Stimulated activated CD8-positive, alpha-beta memory T cell treated with anti-CD3 and anti-CD28 coated beads, Interleukin-2, amount 100 ng/mL, for 48 hours (primary cell): ENCODE measurements at places on chromosomes 16 and 17.

DNA sequence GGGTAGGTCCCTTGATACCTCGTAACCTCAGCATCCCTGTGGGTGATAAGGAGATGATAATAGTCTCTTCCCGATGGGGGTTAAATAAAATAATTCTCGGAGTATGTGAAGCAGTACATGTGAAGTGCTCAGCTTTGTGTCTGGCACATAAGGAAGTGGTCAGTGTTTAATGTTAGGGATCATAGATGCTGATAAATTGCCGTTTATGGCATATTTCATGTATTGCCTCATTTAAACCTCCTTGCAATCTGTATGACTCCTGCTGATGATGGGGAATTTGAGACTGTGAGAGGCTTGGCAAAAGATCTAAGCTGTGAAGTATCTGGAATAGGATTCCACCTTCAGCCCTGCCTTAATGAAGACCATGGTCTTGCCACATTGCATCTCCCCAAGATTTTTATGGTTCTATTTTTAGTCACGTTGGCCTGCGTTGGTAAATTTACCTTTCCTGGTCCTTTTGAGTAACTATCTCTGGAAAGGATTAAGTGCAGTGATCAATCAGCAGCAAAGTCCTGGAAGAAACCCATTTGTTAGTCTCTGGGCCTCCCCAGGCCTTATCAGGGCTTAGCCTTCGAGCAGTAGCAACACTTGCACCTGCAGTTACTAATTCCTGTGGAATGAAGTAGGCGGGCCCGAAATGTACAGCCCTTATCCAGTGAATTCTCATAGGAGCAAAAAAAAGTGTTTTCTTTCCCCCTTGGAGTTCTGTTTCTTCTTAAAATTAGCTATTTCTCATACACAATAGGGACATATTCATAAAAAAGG, 144.9 kb downstream of the WWOX start:
- no peak for DNase-seq

DNA sequence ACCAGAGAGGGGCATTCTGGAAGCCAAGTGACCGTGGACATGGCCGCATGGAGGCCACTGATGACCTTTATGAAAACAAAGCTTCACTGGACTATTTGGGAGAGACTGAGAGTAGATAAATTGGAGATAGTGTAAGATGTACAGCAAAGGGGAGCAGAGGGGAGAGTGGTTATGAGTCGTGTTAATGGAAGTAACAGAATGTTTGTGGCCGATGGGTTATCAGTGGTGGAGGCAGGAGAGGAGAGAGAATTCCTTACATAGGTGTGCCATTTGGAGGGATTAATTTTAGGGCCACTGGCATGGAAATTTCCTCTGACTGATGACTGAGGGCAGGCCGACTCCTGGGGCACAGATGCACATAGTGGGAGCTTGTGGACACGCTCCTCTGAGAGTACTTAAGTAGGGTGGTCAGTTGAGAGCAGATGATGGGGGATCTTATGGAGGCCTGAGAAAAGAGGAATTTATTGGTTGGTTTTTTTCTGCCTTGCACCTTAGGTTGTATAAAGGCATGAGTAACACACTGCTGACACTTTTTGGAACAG, 19.2 kb downstream of the PRPSAP2 start:
- no peak for DNase-seq

GRCh38 chr17:72724267-72724666, 368.2 kb downstream of the SLC39A11 start:
- DNase-seq = no peak

GRCh38 chr17:77167472-77168306, 26.9 kb downstream of the SEC14L1 start:
- DNase-seq = no peak

DNA sequence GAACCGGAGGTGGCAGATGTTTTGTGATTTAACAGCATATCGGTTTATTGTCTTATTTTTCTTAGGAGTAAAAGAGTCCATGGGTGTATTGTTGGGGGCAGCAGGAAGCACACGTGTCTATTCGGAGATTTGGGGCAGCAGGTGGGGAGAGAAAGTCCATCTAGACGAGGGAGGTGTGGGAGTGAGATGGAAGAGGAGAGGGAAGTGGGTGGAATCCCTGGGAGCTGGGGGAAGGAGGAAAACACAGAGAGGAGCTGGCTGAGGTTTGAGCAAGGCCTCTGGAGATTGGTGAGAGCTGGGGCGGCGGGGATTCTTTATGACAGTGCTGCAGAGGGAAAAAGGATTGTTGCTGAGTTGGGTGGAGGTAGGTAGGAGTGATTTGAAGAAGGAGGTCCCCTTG, 72.1 kb downstream of the PRKCB start:
- DNase-seq = no peak

DNA sequence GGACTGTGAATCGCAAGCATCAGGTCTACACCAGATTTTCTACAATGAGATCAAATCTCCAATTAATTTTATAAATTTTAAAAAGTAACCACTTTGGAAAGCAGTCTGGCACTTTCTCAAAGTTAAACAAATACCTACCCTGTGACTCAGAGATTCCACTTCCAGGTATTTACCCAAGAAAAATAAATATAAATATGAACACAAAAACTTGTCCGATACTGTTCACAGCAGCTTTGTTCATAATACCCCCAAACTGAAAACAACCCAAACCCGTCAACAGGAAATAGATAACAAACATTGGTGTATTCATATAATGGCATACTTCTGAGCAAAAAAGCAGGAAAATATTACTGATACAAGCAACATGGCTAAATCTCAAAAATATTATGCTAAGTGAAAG, 12.1 kb downstream of the ZDHHC7 start:
- no peak for DNase-seq

DNA sequence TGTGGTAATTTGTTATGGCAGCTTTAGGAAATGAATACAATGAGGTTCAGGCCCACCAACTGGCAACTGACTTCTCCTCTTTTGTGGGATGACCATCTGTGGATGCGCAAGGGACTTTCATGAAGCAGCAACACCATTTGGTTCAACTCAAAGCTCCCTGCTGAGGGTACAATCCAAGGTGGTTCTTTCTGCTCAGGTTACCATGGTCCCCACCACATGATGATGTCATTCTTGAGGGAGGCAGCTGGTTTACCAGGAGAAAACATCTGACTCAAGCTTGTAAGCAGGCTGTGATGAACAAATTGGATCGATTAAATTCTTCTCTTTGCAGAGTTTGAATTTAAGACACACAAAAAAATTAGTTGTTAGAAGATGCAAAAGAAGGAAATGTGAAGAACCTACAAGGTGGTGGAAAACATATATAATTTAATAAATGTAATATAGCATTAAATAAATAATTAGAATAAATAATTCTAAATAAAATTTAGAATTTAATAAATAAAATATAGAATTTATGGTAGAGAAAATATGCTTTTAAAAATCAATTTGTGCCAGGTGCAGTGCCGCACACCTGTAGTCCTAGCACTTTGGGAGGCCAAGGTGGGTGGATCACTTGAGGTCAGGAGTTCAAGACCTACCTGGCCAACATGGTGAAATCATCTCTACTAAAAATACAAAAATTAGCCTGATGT, 67.6 kb upstream of the ANKFN1 start:
- DNase-seq = no peak

DNA sequence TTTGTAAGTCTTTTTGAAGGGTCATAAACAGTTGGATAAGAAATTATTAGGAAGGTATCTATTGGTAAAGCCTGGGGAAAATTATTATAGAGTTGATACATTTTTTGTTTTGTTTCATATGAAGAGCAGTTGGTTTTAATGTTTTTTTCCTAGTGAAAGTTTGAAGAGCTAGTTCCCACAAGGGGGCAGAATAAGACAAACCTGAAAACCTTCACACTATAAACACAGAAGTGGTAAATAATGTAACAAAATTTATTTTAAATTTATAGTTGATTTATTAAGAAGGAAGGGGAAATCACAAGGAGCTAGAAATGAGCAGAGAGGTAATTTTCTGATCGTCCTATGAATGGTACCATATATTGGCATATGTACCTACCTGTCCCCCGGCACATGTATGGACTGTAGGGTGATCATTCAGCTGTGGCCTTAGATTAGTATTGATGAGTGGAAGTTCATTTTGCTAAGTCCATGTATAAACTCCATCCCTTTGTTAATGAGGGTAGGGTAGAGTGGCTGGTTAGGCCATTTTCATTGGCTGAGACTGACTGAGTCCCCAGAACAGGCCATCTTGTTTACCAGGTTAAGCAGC, 116.3 kb downstream of the TANC2 start:
- DNase-seq = no peak

DNA sequence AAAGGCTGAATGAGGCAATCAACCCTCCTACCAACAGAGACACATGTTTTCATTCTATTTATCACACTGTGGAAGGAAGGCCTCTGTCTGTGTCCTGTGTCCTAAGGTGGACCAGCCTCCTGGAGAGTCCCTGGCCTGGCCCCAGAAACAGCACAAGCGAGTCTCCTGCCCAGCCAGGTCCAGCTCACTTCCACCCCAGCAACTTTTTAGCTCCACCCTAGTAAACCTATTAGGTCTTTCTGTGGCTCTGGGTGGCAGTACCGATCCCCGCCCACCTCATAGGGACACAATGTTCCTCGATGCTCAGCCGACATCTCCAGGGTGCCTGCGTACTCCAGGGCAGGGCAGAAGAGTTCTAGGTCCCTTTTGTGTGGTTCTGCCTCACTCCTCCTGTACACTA, 10.7 kb downstream of the DRC3 start:
- no peak for DNase-seq

DNA sequence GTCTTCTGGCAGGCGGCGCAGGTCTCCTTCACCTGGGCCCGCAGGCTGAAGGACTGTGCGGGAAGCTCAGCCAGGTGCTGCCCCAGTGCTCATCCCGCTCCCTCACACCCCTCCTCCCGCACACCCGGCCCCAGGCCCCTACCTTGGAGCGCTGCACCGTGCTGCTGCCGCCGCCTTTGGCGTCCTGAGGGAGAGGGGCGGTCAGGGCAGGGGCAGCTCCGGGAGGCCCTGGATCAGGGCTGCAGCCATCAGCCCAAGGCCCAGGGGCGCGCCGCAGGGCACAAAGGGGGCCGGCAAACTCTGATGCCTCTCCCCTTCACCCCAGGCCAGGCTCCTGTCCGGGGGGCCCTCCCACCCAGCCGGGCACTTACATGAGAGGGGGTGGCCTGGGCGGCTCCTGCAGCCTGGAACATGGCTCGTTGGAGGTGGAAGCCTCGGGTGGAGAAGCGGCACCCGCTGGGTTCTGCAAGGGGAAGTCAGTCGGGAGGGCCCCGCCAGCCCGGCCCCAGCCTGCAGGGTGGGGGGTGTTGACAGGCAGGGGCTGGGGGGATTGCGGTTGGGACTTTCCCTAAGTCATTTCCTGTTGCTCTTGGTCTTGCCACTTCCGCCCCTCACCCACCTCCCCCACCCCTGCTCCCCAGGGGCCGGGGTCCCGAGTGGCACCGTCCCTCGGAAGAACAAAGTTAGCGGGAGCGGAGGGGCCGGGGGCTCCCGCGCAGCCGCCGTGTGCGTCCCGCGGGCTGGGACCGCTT, 863 bp downstream of the LIMD2 start:
- peak; percentile 76 for DNase-seq

GRCh38 chr16:71711789-71712188, 12.7 kb downstream of the PHLPP2 start:
- DNase-seq = no peak

DNA sequence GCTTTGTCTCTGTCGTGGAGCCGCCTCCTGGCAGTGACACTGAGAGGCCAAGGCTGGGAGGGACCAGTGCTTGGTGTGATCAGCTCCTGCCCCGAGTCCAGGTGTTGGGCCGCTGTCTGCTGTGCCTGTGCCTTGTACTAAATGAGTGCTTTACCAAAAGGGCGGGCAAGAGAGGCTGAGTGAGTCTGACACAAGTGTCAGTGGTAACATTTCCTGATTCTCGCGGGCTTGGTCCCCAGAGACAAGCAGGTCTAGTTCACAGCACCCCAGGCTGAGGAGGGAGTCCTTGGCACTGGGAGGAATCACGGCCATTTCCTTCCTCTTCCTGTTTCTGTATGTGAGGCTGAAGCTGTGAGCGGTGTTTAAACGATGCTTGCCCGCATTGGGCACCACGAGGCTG, 30.2 kb downstream of the PLD6 start:
- DNase-seq = no peak

GRCh38 chr16:24070851-24071250, 185.3 kb upstream of the CACNG3 start:
- peak; percentile 8 for DNase-seq

DNA sequence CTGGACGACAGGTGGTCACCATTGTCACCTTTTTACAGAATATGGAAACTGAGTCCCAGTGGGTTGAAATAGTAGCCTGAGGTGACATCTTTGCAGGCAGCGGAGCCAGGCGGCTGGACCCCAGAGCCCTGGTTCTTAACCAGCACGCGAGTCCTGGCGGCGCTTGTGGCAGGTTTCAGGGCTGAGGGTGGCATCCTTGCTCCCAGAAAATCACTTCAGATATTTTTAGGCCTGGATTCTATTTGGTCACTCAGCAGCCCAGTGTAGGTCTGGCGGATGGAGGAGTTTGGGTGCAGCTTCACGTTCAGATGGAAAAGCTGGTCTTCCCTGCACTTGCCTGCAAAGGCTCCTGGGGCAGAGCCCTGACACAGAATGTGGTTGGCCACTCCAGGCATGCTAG, 354.0 kb downstream of the SNX29 start:
- DNase-seq = no peak
